Activated CD4-positive, alpha-beta T cell treated with anti-CD3 and anti-CD28 coated beads for 4 hours (primary cell): ENCODE measurements at places on chromosomes 5 and 9.

- no peak for DNase-seq
Measured at GRCh38 chr9:109856785-109857184, 76.8 kb downstream of the PALM2AKAP2 start.

- DNase-seq = no peak
Measured at GRCh38 chr5:53934151-53934820, 373.8 kb downstream of the NDUFS4 start.

DNA sequence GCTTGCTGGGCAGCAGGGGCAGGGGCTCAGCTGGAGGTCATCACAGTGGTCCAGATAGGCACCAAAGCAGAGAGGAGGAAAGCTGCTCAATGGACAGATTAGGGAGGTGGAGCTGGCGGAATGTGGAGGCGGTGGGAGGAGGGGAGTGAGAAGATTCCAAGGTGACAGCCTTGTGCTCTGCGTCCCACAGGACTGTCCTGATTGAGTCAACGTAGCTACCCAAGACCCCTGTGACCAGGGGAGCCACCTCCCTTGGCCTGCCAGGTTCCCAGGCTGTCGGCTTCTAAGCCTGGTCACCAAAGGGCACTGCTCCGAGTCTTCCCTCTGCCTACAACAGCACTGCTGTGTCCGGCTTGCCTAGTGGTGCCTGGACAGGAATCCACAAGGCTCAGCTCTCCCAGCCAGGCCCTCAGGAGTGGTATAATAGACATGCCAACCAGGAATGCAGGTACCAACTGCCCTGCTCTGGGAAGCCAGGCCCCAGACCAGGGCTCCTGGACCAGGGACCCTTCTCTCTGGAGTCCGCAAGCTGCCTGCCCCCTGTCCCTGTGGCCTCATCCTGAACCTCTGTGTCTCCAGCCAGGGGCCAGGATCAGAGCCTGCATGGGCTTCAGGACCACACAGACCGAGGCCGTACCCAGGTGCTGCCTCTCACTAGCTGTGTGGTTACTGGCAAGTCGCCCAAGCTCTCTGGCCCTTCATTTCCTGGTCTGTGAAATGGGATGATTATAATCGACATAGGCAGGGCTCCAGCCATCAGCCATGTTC is 67.9 kb downstream of the STK10 start:
- no peak for DNase-seq

GRCh38 chr9:126752881-126753670 is 51.8 kb upstream of the ZBTB43 start:
- DNase-seq = no peak

- no peak for DNase-seq
Measured at GRCh38 chr5:170173227-170173626, 59.6 kb upstream of the C5orf58 start.
